ENCODE measurements at places on chromosomes 16 and 17.

DNA sequence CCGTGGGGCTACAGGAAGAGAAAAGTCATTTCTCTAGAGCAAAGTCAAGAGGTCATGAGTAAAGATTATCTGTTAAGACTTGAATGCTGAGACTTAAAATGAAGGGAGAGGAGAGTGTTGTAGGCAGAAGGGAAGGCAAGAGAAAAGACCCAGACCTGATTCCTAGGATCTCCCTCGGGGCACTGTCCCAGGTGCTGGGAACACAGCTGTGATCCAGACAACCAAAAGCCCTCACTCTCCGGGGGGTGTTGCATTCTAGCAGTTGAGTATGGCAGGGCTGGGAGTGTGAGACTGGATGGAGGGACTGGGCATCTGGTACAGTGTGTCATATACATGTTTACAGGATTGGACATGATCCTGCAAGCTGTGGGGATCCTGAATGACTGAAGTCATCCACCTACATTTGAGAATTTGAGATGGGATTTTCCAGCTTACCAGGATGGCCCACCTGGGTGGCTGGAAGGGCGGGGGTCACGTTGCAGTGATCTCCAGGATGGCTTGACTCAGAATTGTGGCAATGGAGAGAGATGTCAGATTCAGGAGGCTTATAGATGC, 29.1 kb downstream of the ARSG start:
- no peak for DNase-seq

- no peak for DNase-seq
These were observed 16.8 kb upstream of the USP43 start for GRCh38 chr17:9628509-9628908.

DNA sequence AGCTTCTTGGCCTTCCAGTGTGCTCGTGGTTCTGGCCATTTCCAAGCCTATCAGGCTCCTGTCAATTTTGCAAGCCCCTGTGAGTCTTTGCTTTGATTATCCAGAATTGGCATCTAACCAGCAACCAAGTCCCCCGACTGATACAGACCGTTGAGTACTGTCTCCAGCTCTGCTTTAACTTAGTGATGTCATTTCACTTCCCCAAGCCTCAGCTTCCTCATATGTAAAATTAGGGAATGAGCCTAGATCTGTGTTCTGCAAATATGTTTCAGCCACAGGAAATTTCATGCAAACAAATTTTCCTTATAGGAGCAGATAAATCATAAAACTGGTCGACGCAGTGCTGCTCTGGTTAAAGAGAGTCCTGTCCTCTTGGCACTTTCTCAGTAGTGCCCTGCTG, 60.1 kb upstream of the WSB1 start:
- DNase-seq: no peak

DNA sequence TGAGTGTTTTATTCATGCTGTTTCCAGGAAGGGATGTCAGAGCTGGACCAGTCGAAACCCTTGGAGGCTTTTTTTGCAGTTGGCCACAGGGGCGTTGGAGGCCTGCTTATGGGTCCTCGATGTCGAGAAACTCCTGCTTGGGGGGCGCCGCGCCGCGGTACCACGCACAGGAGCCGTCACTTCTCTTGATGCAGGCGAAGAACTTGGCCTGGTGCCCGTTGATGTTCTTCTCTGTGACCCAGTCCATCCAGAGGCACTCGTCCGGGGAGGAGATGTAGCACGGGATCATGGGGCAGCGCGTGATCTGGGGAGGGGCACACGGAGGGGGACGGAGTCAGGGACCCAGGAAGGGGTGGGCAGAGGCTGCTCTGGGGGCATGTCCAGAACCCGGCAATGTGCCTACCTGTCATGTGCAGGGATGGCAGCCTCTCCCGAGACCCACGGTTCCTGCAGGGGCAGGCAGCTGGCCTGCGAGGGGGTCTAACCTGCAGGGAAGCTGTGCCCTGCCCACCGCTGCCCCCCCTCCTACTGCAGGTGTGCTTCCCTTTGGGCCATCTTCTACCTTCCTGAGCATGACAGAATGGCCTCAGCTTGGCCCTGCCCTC, 15.0 kb upstream of the USP36 start:
- DNase-seq: no peak

DNA sequence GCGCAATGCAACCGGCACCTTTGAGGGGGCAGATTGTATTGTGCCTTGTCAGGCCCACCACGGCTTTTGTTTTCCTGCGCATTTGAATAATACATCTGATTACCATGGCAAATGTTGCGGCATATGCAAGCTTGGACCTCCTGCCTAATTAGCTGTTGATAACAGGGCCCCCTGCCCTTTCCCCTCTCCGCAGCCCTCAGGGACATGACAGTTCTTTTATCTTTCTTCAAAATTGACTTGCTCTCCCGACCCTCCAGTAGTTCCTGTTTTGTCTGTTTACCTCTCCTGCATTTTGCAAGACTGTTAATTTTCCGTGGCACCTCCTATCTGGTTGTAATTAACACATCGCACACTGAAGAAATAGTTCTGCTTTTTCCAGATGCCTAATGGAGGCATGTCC, 86.8 kb downstream of the RBFOX1 start:
- DNase-seq: no peak

Data from RCC 7860 (cell line).